HCEC 1CT (cell line): ENCODE measurements at places on chromosomes 6 and 20.

DNA sequence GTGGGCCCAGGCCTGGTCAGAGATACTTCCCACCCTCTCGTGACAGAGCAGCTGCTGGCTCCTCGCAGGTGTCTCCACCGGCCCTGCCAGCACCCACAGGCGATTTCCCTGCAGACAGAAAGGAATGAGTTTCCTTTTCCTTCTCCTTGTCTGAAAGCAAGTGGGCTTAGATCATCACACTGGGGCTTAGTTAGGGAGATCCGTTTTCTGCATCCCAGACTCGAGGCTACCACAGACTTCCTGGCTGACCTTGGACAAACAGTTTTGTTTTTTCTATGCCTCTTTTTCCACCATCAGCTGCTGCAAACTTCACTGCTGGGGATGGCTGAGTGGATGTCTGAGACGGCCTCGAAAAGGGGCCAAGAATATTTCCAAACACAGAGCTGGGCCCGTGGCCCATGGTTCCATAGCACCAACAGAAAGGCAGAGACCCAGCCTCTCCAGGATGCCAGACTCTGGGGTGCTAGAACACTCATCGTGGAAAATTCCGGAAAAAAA lies 86.5 kb downstream of the BANF2 start:
- no peak for DNase-seq

DNA sequence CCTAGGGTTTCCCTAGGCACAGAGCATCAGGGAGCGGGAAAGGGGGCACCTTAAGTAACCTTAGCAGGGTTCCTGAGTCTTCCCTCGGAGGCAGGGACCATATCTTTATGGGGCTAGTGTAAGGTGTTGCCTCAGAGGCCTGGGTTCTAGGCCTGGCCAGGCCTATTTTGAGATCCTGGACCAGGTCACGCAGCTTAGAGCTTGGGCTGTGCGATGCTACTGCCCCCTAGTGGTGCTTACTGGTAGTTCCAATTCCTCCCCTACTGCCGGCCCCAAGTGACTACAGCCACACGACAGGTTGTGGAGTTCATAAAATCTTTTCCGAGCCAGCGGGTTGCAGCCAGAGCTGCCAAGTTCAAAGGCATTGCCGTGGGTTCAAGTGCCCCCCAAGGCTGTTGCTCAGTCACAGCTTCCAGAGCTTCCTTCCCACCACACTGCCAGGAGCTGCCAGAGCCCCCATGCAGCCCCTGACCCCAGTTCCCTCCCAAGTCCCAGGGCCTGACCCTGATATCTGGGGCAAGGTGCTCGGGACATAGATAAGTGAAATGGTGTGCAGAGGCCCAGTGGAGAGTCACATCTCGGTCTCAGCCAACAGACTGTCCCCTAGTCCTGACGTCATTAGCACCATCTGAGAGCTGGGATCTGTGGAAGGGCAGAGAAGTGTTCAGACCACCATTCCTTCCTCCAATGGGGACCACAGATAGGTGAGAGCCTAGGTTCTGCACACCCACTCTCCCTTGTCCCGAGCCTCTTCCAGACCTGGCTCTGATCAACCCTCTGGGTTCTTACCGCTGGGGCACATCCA lies 3.3 kb downstream of the LRRC73 start:
- peak; percentile 63 for DNase-seq

DNA sequence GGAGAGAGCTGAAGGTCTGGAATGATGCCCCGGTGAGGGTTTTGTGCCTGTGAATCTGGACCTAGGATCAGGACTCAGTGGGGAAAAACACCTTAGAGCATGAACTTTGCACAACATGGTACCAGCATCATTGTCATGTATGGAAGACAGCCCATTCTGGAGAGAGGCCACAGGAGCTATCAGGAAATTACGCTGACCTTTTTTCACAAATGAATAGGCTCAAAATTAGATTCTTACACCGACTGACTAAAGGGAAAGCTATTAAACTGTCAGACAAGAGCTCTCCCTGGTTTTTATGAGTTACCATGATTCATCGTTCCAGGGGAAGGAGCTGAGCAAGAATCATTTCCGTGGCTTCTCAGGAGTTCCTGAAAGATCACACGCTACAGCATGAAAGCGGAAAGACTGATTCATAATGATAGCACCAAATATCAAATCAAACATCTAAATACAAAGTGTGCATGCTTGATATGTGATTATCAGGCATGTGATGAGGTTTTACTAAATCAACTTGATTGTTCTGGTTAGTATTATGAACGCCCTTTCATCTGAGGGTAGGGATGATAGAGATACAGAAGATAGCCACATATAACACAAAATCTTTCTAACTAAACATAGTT lies 224.9 kb upstream of the SMLR1 start:
- peak; percentile 100 for DNase-seq

- DNase-seq = no peak
These were observed 18.5 kb upstream of the RNF39 start for GRCh38 chr6:30093951-30094661.

DNA sequence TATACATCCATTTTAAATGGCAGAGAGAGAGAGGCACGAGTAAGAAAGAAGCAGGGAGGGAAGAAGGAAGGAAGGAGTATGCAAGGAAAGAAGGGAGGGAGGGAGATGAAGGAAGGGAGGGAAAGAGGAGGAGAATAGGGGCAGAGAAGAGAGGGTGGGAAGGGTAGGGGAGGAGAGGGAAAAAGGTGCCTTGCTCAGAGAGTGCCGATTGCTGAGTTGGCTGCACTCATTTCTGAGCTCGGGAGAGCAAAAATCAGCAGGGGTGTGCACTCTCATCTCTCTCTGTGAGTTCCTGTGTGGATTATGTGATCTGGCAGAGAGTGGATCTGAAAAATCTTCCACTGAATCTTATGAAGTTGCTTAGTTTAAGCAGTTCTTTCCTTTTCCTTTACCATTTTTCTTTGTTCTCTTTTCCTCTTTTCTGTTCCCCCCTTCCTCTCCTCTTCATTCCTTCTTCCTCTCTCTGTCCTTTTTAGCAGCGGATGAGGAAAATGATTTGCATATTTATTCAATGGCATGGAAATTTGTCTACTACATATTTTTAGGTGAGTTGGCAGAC lies 108.7 kb downstream of the PERP start:
- no peak for DNase-seq

GRCh38 chr20:63261060-63261794 lies 7.0 kb upstream of the NKAIN4 start:
- no peak for DNase-seq

DNA sequence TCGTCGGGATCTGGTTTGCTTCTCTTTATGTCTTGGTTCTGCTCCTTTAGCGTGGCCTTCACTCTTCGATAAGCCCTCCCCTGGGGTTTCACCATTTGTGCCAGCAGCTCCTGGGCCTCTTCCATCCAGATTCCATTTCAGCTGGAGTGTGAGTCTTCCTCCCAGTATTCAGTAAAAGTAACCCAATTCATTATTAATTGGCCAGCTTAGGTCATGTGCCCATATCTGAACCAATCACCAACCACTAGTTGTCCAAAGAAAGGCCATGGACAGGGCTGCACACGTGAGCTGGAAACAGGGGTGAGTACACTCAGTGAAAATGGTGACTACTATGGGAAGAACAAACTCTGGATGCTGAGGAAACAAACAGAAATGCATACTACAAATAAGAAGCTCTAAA lies 2.8 kb upstream of the DOK5 start:
- DNase-seq = no peak

- no peak for DNase-seq
These were observed 66.4 kb downstream of the FKBP5 start for GRCh38 chr6:35622283-35622682.

GRCh38 chr6:160265869-160266476 lies 7.4 kb upstream of the SLC22A2 start:
- no peak for DNase-seq

DNA sequence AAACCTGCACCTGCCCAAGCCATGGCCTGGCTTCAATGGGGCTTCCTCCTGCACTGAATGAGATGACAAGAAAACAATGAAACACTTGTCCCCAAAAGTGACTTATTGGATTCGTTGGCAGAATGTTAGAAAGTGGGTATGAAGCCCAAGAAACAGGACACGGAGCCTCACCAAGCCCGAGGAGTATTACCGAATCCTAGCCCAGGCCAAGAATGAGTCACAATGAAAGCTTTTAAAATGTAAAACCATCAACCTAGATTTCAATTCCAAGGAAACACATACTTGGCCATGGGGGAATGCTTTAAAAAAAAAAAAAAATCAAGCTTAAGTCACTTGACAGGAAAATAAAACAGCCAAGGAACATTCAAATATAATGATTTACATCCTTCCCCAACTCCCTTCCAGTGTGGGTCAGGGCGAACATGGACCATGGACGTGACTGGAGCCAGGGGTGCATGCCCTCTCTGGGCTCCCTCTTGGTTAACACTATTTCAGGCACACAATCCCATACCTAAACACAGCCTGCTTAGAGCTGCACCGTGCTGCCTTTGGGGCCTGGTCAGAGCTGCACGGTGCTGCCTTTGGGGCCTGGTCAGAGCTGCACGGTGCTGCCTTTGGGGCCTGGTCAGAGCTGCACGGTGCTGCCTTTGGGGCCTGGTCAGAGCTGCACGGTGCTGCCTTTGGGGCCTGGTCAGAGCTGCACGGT lies 3.1 kb upstream of the STX16 start:
- peak; percentile 20 for DNase-seq

GRCh38 chr6:170172825-170173256 lies 118.0 kb downstream of the DLL1 start:
- DNase-seq = no peak

GRCh38 chr20:8244637-8245036 lies 112.6 kb downstream of the PLCB1 start:
- DNase-seq = peak; percentile 47

DNA sequence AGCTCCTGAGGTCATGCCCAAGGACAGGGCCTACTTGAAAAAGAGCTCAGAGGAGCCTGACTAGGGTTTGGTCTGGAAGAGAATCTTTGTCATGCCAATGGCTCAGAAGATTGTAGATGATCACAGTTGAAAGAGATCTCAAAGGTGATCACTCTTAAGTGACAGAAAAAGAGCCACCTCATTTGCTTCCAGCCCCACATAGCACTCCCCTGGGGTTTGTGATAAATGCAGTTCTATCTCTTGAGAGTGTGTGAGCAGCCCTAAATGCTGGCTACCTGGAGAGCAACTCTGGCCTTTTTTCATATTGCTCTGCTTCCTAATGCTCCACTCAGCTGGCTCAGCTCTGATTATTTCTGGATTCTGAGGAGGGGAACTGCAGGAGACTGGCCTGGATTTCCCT lies 39.3 kb downstream of the KLHL32 start:
- DNase-seq = no peak

DNA sequence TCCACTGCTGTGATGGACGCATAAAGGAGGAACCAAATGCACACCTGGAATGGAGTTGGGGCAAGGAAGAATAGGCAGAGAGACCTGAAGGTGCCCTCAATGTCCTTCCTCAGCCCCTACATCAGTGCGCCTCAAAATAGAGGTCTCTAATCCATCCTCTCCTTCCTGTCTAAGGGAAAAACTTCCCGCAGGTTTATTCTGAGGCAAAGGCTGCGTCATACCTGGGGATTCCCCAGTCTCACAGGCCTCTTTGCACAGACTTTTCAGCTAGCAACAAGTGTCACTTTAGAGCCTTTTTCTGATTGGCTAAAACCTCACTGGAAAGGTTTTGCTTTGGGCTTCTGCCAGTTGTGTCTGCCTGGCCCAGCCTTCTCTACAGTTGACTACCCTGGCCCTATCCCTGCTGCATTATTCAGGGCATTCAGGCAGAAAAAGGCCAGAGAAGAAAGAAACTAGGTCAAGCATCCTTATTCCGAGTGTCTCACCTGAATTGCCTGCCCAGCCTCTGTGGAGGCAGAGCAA lies 1.8 kb upstream of the HLA-DQB1 start:
- DNase-seq = no peak

DNA sequence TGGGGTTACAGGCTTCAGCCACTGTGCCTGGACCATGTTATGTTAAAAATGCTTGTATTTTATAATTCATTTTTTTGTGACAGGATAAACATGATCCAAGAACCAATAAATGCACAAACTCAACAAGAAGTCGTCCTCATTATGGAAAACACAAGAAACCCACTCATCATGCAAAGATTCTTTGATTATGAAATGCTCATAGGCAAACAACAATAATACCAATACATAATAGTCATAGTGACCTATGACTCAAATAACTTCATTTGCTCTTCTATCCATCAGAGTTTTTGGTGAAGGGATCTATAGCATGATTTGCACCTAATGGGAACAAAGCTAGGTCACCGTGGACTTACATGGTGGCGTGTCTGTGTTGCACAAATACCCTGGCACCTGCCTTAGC lies 217.1 kb upstream of the THEMIS start:
- peak; percentile 59 for DNase-seq

DNA sequence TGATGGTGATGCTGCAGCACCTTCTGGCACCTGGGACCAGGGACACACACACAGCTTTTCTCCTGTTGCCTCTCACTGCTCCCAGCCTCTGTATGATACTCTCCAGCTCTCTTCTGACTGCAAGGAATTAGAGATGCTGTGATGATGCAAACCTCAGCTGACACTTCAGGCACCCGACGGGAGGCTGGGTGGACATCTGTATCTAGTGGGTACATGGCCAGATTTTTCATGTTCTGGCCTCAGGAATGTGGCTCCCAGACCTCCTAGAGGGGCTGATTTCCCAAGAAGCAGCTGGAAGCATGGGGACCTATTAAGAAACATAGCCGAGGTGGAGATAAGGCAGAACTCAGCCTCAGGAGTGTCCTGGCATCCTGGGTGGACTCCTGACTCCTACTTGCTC lies 6.8 kb upstream of the EPB41L1 start:
- peak; percentile 43 for DNase-seq

GRCh38 chr6:25363427-25363826 lies 84.3 kb downstream of the CARMIL1 start:
- no peak for DNase-seq

GRCh38 chr20:2203436-2203835 lies 92.4 kb upstream of the TGM3 start:
- DNase-seq = no peak

DNA sequence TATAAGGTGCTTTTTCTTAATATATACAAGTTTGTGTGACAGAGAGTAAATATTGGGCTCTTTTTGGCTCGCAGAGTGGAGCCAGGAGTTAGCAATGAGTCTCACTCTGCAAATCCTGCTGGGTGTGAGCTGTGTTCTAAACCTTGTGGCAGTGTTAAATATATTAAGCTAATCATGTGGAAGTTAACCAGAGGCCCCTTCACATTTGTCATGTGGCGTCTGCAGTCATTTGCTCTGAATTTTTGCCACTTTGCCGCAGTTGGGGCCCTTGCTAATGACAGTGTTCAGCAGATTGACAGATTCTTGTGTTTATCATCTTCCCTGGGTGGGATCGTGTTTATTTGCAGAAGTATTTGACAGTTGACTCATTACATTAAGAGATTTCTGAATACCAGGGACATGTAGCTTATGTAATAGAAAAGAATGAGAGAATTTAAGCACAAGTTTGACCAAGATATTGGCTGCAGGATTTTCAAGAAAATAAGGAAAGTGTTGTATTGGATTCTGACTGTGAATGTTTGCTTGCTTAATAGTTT lies 37.9 kb downstream of the SPATA2 start:
- DNase-seq = peak; percentile 7
